ENCODE measurements at places on chromosomes 5 and 9.

DNA sequence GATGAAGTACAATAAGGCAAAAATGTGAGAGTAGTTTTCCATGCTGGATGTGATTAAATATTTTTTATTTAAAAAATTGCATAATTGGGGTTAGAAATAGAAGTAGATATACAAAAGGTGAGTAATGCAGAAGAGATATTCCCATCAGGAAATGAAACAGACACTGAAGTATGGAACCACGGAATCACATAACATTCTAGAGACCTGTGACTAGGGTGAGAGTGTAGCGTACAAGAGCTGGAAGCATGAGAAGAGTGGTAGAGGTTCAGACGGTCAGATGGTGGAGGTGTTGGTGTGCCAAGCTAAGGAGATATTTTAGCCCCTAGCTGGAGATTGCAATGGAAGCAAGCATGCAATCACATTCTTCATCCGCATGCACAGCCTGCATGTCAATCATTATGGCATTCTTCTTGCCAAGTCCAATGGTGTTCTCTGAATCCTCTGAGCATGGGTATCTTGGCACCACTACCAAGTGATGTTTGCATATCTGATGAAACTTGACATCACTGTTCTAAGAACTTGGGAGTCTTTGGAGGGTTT, 587.8 kb downstream of the PSAT1 start:
- no peak for DNase-seq

DNA sequence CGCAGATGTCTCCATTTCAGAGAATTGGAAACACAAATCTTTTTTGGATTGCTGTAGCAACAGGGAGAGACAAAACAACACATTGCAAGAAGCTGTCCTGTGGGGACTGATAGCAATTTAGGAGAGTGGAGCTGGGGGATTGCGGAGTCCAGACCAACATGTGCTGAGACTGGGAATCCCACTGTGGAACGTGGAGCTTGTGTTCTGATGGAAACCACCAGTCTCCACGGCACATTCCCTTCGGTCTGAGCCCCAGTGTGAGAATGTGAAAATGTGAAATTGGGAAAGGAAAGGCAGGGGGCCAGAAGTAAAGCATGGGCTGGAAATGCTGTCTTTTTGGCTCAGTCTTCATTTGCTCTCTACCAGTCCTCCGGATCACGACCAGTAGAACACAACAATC, 348.8 kb upstream of the TNC start:
- DNase-seq = no peak

GRCh38 chr5:29588236-29588635, 1605.2 kb upstream of the CDH6 start:
- DNase-seq = no peak

DNA sequence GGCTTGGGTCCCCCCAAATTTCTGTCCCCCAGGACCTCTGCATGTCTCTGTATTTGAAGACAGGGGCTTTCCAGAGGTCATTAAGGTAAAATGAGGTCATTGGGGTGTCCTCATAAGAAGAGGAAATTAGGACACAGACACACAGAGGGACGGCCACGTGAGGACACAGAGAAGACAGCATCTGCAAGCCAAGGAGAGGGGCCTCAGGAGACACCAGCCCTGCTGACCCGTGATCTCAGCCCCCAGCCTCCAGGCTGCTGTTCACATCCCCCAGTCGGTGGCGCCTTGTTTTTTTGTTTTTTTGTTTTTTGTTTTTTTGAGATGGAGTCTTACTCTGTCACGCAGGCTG, 1.2 kb upstream of the CCDC183 start:
- DNase-seq = no peak

Measured in foreskin fibroblast (primary cell).